ENCODE measurements at places on chromosomes 5 and 9. TPM values are rescaled to one million over a fixed set of nuclear protein-coding genes. Genes with fewer than 3 reads are reported as not detected.

DNA sequence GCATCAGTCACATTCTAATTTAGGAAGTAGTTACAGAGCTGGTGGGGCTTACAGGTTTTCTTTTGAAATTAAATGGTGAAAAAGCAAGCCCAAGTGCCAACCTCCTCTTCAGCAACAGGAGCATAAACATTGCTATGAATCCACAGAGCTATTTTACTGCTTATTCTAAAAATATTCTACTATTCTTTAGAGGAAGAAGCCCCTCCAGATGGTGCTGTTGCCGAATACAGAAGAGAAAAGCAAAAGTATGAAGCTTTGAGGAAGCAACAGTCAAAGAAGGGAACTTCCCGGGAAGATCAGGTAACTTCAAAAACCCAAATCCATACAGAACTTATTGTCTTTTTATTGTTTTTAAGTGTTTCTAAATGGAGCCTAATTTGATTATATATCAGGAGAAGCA is 202.8 kb downstream of the CWC27 start:
- H3K27ac ChIP-seq = no peak overlapping the region
- no peaks in the 10 kb centered on the region for H3K27me3 ChIP-seq
- no peaks in the 10 kb centered on the region for H3K36me3 ChIP-seq
- no peak overlapping the region for H3K4me3 ChIP-seq
- H3K4me1 ChIP-seq = peaks cover 6% of the 10 kb centered on the region

CCDC112 gene
- total RNA-seq = 8.4 TPM

- DNase-seq = no peak
- no peaks in the 10 kb centered on the region for H3K4me1 ChIP-seq
- H3K27ac ChIP-seq = no peak overlapping the region
These were observed 763 bp downstream of the FGD3 start for GRCh38 chr9:92948038-92948534.

SPAAR gene
- 4.9 TPM for total RNA-seq

- H3K27ac ChIP-seq = no peak overlapping the region
- no peak overlapping the region for H3K4me3 ChIP-seq
- DNase-seq = no peak
These were observed 12.8 kb downstream of the EHMT1 start for GRCh38 chr9:137631345-137632229.

POU4F3 gene
- total RNA-seq = not detected

- peak; percentile 5 for DNase-seq
These were observed 525.9 kb upstream of the CLINT1 start for GRCh38 chr5:158384535-158385481.

PHF24 gene
- 0.35 TPM for total RNA-seq

Data from thoracic aorta (tissue), 2 donors.